ENCODE measurements at places on chromosomes 6 and 20.

DNA sequence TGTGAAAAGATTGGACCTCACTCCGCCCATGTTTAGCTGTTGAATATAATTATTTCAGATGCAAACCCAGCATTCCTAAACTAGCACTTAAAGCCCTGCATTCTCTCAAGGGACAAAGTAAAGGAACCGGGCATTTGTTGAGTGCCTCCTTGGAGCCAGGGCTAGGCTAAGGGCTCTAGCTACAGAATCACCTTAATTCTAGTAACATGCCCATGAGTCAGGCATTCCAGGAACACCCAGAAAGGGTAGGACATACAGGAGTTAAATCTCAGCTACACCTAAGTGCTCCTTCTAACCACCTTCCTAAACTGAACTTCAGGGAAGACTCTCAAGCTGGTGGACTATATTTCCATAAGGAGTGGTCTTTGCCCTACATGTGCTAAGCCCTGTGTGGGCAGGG, 89.4 kb downstream of the SLC24A3 start:
- DNase-seq, result no peak

DNA sequence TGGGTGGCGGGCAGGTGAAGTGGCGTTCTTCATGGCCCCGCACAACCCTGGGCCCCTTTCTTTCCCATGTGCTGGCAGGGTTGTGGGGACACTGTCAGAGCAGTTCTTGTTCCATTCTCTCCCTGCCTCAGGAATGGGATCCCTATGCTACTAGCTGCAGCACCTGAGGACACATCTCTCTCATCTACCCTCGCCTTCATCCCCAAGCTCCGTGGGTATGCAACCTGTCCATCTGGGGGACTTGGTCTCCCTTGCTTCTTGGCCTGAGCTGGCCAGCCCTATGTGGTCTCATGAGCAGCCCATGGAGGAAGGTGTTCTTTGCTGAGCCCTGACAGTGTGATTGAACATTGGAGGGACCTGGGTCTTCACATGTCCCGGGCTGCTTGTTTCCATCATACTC, 24.2 kb downstream of the CST9L start:
- DNase-seq, result no peak

- no peak for DNase-seq
Observed at GRCh38 chr6:87391334-87391733, 16.4 kb upstream of the CFAP206 start.

DNA sequence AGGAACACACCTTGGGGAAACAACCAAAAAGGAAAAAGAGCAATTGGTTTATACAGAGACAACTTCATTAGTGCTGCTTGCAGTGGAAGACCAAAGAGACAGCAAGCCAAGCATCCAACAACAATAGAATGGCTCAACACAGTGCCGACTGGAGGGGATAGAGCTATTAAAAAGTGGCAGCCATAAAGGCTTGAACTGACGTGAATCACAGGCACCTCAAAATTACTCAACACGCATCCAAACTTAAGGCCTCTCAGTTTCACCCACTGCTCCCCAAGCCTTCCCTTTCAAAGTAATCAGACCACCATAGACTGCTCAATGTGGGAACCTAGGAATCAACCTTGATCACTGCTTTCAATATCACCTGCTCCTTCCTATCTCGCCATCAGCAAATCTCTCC, 9.7 kb downstream of the TNFRSF21 start:
- no peak for DNase-seq

GRCh38 chr20:21656308-21657067, 49.0 kb upstream of the PAX1 start:
- DNase-seq, result no peak

DNA sequence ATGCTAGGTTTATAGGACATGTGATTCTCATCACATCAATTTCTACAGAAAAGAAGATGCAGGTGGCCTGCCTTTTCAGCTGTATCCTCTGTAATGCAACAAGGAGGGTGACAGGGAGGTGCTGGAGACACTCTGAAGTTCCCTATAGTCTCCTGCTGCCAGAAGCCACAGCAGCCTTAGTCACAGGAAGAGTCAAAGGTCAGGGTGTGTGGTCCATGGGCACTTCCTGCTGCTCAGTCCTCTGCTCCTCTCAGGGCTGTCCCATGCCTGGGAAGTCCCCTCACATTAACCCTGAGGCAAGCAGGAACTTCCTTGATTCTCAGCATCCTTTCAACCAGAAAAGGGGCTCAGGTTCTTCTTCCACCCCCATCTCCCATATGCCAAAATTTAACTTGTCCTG, 144.8 kb upstream of the FOXA2 start:
- DNase-seq, result no peak

- no peak for DNase-seq
Observed at GRCh38 chr6:24273096-24273870, 84.6 kb downstream of the DCDC2 start.

DNA sequence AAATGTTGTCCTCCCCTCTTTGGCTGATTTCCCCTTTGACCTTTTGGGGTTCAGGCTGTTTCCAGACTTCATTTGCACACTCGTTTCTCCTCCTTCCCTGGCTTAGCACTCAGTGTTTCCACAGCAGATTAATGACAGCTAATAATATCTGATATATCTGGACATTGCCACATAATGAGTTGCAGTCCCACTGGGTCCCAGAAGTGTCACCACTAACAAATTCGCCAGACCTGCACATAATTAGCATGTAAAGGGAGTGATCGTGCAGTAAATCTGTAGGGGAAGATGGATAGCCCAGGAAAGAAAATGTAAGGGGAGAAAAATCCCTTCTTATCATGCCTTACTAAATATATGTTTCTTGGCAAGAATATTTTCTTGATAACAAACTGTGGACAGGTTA, 922.1 kb downstream of the TFAP2A start:
- DNase-seq, result no peak

- peak; percentile 15 for DNase-seq
Observed at GRCh38 chr20:59948828-59949720, 8.9 kb downstream of the FAM217B start.

GRCh38 chr20:62961310-62961783, 8.8 kb downstream of the SLC17A9 start:
- DNase-seq, result no peak

DNA sequence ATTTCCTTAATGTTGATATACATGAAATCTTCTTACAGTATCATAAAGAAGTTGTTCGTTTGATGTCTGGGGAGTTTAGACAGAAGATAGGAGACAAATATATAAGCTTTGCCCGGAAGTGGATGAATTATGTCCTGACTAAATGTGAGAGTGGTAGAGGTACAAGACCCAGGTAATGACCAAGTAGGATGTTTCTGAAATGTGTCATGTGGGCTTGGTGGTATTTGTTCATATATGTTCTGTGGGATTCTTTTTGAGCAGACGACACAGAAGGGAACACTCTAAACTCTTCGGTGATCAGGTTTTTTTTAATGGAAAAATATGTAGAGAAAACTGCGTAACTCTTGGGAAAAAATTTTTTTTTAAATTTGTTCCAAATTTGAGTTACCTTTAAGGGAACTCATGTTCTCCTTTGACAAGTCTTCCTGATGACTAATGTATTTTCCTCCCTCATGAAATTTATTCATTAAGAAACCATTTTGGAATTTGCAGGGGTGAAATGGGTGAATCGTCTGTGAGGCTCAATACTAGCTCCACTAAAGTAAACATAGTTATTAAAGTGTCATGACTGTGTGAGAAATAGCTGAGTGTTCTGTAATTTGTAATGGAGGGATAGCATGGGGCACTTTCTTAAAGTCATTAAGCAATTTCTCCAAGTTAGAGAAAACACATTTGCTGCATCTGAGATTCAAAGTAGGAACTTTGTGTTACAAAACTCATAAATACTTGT, 100.6 kb downstream of the MAP3K4 start:
- DNase-seq, result no peak

DNA sequence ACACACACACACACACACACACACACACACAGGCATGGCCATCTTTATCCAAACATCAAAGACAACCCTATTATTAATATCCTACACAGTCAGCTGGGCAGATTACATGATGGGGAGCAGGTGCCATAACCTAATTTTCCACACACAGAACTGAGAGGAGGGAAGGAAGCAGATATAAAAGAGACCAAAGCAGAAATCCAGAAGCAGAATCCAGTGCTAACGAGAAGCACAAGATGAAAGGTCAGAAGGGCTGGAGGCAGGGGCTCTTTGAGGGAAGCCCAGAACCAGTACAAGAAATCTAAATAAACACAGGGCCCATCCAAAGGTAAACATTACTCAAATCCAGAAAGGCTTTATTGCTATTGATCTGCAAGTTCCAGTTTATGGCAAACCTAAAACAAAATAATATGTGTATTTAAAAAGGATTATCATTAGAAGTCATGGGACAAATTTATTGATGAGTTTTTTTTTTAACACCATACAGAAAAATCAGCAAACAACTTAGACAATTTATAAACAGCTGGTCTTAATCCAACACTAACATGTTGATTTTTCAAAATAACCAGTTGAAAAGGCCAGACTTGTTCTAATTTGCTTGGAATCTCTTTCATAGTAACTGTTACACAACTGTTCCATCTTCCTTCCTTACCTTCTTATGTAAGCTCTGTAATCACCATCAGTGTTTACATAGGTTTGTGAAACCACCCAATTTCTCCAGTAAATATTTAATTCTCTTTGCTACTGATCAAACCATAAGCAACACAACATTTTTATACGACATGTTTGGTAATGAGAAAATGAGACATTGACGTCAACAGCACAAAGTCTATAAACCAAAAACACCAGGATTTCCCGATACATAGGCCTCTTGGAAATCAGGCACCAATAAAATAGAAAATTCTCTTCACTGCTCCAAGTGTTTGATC, 34.2 kb downstream of the SLC23A2 start:
- DNase-seq, result no peak

- no peak for DNase-seq
Observed at GRCh38 chr6:169701311-169701953, 397 bp downstream of the WDR27 start.

- DNase-seq, result peak; percentile 53
Observed at GRCh38 chr20:63442100-63442493, 30.4 kb downstream of the KCNQ2 start.

GRCh38 chr20:43341511-43341910, 116.2 kb upstream of the SRSF6 start:
- DNase-seq, result no peak

- no peak for DNase-seq
Observed at GRCh38 chr6:22068561-22069305, 228.1 kb downstream of the PRL start.

DNA sequence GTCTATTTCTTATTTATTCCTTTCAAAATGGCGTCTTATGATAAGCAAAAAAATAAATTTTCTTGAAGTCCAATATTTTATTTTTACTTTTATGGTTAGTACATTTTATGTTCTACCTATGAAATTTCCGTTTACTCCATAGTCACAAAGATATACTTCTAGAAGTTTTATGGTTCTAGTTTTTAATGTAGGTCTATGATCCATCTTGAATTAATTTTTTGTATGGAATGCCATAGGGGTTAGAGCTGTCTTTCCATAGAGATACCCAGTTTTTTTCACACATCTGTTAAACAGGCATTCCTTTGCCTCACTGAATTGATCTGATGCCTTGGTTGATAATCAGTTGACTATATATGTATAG, 24.9 kb upstream of the ASIP start:
- no peak for DNase-seq

DNA sequence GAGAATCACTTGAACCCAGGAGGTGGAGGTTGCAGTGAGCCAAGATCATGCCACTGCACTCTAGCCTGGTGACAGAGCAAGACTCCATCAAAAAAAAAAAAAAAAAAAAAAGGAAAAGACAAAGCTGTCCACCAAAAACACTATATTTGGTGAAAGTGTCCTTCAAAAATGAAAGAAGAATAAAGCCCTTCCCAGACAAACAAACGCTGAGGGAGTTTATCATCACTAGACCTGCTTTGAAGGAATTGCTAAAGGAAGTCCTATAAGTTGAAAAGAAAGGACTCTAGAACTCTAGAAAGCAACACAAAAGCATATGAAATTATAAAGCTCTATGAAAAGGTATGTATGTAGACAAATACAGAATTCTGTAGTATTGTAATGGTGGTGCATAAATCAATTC, 98.8 kb downstream of the SEL1L2 start:
- DNase-seq, result no peak

DNA sequence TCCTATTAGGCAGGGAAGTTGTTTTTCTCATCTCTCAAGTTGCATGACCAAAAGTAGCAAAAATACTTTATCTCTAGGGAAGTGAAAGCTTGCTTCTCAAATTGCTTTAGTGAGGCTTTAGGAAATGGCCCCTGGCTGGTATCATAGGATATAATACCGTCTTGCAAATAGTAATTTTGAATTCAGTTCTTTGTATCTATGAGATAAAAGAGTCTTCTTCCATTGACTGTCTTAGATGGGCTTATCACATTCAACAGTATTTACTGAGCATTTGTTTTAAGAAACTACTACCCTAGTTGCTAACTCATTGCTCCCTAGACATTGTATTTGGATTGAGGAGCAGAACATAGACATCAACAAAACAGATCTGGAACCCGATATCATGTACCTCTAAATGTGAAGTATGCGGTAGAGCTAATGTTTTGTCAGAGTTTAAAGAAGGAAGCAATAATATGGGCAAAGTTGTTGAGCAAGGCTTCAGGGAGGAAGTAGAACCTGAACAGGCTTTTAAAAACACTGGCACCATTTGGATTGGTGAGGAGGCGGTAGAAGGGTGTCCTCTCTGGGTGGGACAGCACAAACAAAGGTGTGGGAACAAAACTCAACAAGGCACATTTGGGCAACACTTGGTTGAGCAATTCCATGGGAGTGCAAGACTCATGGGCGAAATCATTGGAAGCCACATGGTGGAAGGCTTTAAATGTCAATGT, 101.5 kb downstream of the SGK1 start:
- no peak for DNase-seq

- no peak for DNase-seq
Observed at GRCh38 chr6:3899061-3899460, 49.9 kb downstream of the FAM50B start.

DNA sequence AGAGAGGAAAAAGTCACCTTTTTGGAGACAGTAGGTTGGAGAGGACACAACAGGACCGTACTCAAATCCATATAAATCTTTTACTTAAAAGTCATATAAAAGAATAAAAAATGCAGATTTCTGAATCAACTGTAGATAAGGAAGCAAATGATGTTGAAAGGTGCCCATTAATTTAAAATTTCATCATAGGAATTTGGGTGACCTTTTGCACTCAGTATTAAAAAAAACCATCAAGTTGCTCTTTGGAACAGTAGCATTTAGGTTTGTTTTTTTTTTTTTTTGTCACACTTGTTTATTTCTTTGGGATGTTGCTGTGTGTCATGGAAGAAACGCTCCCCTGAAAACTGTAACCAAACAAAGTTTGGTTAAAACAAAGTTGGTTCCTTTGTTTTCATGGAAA, 20.9 kb upstream of the LRRN4 start:
- no peak for DNase-seq

GRCh38 chr20:3276680-3277015, 37.7 kb upstream of the SLC4A11 start:
- no peak for DNase-seq

DNA sequence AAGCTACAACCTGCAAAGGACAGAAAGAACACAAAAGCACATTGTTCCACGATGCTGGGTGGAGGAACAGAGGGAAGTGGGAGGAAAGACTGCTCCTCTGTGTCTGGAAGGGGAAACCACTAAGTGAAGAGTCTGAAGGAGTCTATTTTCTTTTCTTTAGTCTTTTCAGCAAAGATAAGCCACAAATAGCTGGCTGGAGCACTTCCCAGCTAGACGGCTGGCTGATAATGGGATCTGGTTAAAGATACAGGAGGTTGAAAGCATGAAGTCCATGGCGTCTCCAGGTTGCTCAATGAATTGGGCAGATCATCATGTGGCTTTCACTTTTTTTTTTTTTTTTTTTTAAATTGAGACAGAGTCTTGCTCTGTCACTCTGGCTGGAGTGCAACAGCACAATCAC, 154.0 kb upstream of the KCNG1 start:
- DNase-seq, result no peak
